Mononuclear cell (primary cell): ENCODE measurements at places on chromosomes 2 and 18. TPM values are rescaled to one million over a fixed set of nuclear protein-coding genes. Genes with fewer than 3 reads are reported as not detected.

The TMEM247 gene
- total RNA-seq, result not detected

The NEUROD1 gene
- total RNA-seq, result not detected

The PJVK gene
- 1.2 TPM for total RNA-seq

The GPR55 gene
- 1.2 TPM for total RNA-seq

The DCC gene
- under 0.01 TPM for total RNA-seq

The GALNT3 gene
- total RNA-seq, result 20.4 TPM

The UGT1A10 gene
- total RNA-seq, result not detected

The TNFRSF11A gene
- total RNA-seq, result 1.4 TPM

The SLC16A14 gene
- 0.31 TPM for total RNA-seq

The POU3F3 gene
- total RNA-seq, result not detected

The SCN3A gene
- total RNA-seq, result 3.3 TPM

The ANKRD29 gene
- 0.52 TPM for total RNA-seq

The TTC21B gene
- 58.7 TPM for total RNA-seq

The AOX1 gene
- not detected for total RNA-seq

The GPR35 gene
- 40.8 TPM for total RNA-seq

The IL1B gene
- total RNA-seq, result 3,994 TPM

The EN1 gene
- total RNA-seq, result not detected

The LIMS4 gene
- 0.10 TPM for total RNA-seq

The CMPK2 gene
- 12.8 TPM for total RNA-seq

The RESP18 gene
- total RNA-seq, result not detected

The RFTN2 gene
- total RNA-seq, result under 0.01 TPM

The CRYBA2 gene
- not detected for total RNA-seq

The ALPP gene
- total RNA-seq, result not detected

The ITGB6 gene
- not detected for total RNA-seq

The CIB4 gene
- total RNA-seq, result not detected

The SPC25 gene
- 1.3 TPM for total RNA-seq

The MYOM1 gene
- total RNA-seq, result 0.94 TPM

The ARHGAP15 gene
- total RNA-seq, result 334 TPM

The YWHAQ gene
- total RNA-seq, result 144 TPM
